Cerebellum (tissue), 4 donors: ENCODE measurements at places on chromosomes 16 and 17.

DNA sequence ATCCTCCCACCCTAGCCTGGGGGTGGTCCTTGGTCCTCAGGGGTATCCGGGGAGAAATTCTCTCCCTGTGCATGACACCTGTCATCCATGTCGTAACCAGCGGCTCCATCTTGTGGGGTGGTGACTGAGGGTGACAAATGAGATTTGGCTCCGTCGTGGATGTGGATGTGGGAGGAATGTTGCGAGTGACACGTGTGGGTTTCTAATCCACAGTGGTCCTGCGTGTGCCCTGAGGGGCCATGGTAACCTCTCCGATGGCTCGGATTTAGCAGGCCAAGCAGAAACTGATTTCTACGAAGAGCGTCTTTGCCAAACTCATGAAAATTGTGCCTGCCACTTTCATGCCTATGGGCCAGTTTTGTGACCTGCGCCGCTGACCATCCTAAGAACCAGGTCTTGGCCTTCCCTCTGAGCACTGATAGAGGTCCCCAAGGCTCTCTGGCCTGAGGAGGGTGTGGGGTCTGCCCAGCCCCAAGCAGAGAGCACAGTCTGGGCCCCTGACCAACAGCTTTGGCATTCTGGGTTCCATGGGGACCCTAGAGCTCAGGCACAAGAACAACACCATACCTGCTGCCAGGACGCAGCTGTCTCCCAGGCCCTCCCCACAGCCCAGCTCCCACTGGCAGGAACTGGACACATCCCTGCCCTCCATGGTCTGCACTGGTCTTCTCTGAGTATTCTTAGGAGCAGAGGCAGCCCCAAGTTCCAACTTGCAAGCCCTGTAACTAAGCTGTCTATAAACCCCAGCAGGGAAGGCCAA is 79.0 kb downstream of the AMFR start:
- no peak for DNase-seq

DNA sequence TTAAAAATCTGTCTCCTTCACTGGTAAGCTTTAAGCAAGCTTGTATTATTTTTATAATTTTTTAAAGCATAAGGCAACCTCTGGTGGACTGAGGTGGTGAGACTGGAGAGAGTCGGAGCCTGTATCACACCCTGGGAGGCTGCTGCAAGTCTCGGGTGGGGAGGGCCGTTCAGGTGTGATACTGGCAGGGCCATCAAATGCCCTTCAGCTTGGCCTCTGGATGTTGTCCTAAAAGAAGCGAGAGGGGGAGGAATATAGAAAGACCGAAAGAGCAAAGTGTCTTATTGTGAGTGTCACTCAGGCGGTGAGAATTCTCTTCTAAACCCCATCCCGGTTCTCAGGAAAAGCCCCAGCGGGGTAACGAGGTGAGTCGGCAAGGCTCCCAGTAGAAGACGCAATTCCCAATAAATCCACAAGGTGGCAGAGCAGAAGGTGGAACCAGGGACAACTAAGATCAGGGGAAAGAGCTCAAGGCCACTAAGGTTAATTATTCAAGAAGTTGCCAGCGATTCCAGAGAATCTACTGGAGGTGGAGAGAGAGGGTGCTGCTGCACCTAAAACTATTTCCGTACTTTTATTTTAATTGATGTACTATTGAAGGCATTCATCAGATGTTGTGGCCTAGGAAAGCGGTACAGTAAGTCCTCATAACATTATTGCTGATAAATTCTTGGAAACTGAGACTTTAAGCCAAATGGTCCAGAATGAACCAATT is 14.1 kb downstream of the C17orf67 start:
- peak; percentile 73 for DNase-seq

DNA sequence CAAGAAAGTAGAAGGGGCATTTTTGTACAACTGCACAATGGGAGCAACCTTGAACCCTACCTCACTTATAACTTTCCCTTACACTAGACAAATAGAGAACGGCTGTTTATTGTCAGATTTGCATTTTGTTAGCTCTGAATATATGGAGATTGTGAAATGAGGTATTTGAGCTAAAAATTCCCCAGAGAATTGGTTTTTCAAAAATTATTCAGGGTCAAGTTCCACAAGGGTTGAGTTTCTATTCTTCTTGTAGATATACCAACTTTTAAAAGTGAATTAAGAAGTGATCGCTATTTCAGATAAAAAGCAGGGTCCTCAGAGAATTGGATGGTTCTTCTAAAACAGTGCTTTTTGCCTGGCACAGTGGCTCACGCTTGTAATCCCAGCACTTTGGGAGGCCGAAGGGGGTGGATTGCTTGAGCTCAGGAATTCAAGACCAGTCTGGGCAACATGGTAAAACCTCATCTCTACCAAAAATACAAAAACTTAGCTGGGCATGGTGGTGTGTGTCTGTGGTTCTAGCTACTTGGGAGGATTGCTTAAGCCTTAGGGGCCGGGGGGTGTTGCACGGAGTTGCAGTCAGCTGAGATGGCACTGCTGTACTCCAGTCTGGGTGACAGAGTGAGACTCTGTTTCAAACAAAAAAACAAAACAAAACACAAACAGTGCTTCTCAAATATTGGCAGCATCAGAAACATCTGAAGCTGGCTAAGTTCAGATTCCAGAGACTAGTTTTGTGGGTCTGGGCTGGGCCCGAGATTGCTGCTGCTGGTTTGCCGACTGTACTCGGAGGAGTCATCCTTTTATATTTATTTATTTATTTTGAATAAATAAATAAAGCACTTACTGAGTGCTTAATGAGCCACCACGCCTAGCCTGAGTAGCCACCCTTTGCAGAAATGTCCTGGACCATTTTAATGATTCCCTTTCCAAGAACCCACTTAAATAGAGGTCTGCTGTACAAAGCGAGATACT is 50.9 kb downstream of the PECAM1 start:
- no peak for DNase-seq

- DNase-seq: no peak
Observed at GRCh38 chr17:33039874-33040273, 48.2 kb downstream of the SPACA3 start.

GRCh38 chr16:58284469-58284868 is 10.4 kb downstream of the PRSS54 start:
- no peak for DNase-seq

- DNase-seq: no peak
Observed at GRCh38 chr16:3637371-3637923, 17.0 kb upstream of the DNASE1 start.

- peak; percentile 38 for DNase-seq
Observed at GRCh38 chr17:43880420-43880991, 26.8 kb downstream of the MPP2 start.
